ENCODE measurements at places on chromosomes 2 and 18. TPM values are rescaled to one million over a fixed set of nuclear protein-coding genes. Genes with fewer than 3 reads are reported as not detected.

LDLRAD4 gene
- 299 TPM for total RNA-seq

FBXO48 gene
- 0.94 TPM for total RNA-seq

IL36RN gene
- total RNA-seq = not detected

KCNJ13 gene
- 3.8 TPM for total RNA-seq

MLPH gene
- total RNA-seq = not detected

KCNG2 gene
- 0.31 TPM for total RNA-seq

KIAA2012 gene
- 1.9 TPM for total RNA-seq

EPB41L3 gene
- 85.8 TPM for total RNA-seq

SIGLEC15 gene
- not detected for total RNA-seq

OSR1 gene
- total RNA-seq = 0.31 TPM

DNAH7 gene
- 19.4 TPM for total RNA-seq

NRBP1 gene
- 82.9 TPM for total RNA-seq

SH3RF3 gene
- 22.5 TPM for total RNA-seq

FOSL2 gene
- total RNA-seq = 6.6 TPM

RFTN2 gene
- 26.0 TPM for total RNA-seq

AMER3 gene
- total RNA-seq = 45.4 TPM

PLEKHH2 gene
- 12.5 TPM for total RNA-seq

IL18R1 gene
- total RNA-seq = 0.63 TPM

CCDC74A gene
- 7.2 TPM for total RNA-seq

SLC19A3 gene
- 3.1 TPM for total RNA-seq

FAM168B gene
- 121 TPM for total RNA-seq

SULT1C2 gene
- total RNA-seq = 0.31 TPM

UPP2 gene
- 3.1 TPM for total RNA-seq

KRTCAP3 gene
- not detected for total RNA-seq

MC5R gene
- total RNA-seq = 5.0 TPM

PID1 gene
- total RNA-seq = 36.9 TPM

TMEM178A gene
- 32.2 TPM for total RNA-seq

NT5C1B gene
- not detected for total RNA-seq

SIX2 gene
- total RNA-seq = not detected

RNU2-63P gene
- not detected for total RNA-seq

PRSS56 gene
- total RNA-seq = not detected

BOLL gene
- not detected for total RNA-seq

TPO gene
- total RNA-seq = 0.31 TPM

IL1R1 gene
- 0.31 TPM for total RNA-seq

KIF3C gene
- total RNA-seq = 155 TPM

HOXD4 gene
- total RNA-seq = not detected

LOXL3 gene
- total RNA-seq = 19.4 TPM

EFR3B gene
- 69.5 TPM for total RNA-seq

PHOSPHO2 gene
- total RNA-seq = 21.3 TPM

SDC1 gene
- total RNA-seq = 5.3 TPM

UGT1A5 gene
- not detected for total RNA-seq

RANBP2 gene
- total RNA-seq = 128 TPM

LHCGR gene
- not detected for total RNA-seq

SLC4A3 gene
- total RNA-seq = 34.4 TPM

ARHGEF4 gene
- total RNA-seq = 47.9 TPM

SP140 gene
- total RNA-seq = 1.9 TPM

RUFY4 gene
- not detected for total RNA-seq

CNTNAP5 gene
- 65.1 TPM for total RNA-seq

LBX2 gene
- total RNA-seq = not detected

GPATCH11 gene
- total RNA-seq = 16.3 TPM

PLGLB2 gene
- 5.9 TPM for total RNA-seq

HTR2B gene
- total RNA-seq = 0.31 TPM

SH3BP4 gene
- total RNA-seq = 14.4 TPM
